Adipocyte (in vitro differentiated cells): ENCODE measurements at places on chromosomes 6 and 20.
A peak's percentile ranks its signal among the peaks of the same experiment; 100 is the strongest.

GRCh38 chr6:139698526-139699176 is 324.2 kb upstream of the CITED2 start:
- peak; percentile 66 for DNase-seq

GRCh38 chr20:39468703-39469102 is 506.6 kb downstream of the DHX35 start:
- DNase-seq = no peak

- DNase-seq = peak; percentile 93
Observed at GRCh38 chr6:31441365-31442267, 38.2 kb downstream of the MICA start.

DNA sequence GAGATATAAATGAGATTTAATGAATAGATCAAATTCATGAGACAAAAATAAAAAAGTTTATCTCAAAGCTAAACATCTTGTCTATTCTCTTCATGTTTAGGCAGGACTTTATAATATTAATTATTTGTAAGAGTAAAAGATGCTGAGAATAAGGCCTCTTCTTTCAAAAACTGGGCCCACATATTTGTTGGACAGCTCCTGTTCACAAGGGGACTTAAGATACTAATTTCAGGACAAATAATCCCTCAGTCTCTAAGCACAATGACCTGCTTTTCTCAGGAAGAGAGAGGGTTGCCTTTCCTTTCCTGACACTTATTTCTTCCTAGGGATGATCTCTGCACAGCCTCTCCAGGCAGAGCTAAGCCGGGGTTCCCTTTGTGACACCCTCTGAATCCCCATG is 43.3 kb downstream of the NOX3 start:
- DNase-seq = peak; percentile 25

DNA sequence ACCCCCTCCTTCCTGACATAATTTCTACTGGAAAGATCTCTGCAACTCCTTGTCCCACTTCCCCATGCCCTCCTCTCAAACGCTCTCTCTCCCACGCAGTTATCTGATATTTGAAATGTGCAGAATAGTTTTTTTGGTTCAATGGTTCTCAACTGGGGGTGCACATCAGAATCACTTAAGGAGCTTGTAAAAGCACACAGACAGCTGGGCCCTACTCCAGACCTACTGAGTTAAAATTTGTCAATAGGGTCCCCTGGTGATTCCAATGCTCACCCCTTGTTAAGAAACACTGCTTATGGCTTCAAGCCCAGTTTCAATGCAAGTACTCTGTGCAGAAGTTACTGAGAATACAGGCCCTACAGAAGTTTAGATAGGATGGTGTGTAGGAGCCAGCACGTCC is 45.2 kb upstream of the KCNK16 start:
- DNase-seq = no peak

GRCh38 chr6:5466281-5467136 is 205.2 kb downstream of the FARS2 start:
- peak; percentile 66 for DNase-seq

- no peak for DNase-seq
Observed at GRCh38 chr6:92635553-92636153, 783.7 kb downstream of the EPHA7 start.

DNA sequence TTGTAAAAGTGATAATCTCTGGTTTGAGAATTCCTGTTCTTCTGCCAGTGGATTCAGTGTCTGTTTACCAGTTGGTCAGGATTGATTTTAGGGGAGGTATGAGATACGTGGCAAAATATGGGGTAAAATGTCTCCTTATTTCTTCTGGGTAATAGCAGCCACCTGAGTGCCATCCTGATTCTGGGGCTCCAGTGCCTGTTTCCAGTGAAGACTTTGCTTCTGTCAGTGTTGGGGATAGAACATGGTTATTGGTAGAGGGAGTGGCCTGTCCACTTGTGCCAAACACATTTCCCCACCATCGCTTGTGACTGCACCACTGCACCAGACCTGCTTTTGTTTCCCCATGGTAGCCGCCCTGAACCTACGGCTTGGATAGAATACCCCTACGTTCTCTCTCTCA is 15.7 kb downstream of the PANK2 start:
- no peak for DNase-seq

- no peak for DNase-seq
Observed at GRCh38 chr20:1377341-1377871, 15.4 kb downstream of the FKBP1A start.

GRCh38 chr6:157233156-157233555 is 90.2 kb downstream of the TMEM242 start:
- DNase-seq = no peak

DNA sequence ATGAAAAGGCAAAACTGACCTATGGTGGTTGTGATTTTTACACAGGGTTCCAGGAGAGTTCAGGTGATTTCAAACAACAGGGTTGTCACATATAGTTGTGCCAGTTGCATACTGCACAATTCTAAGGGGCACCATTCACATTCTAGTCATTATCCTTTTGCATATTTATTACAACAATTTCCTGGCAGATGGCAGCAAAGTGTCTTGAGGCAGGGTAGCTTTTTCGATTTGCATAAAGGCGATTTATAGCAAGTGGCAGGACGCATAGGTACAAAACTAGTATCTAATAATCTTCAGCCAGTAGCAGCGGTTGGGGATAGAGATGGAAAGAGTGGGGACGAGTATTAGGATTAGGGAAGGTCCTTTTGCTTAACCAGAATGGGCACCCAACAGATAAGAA is 46.5 kb upstream of the TRAF3IP2 start:
- DNase-seq = no peak

- no peak for DNase-seq
Observed at GRCh38 chr20:47533518-47534062, 31.9 kb downstream of the NCOA3 start.

- peak; percentile 41 for DNase-seq
Observed at GRCh38 chr6:166907871-166908806, 48.2 kb downstream of the RNASET2 start.

DNA sequence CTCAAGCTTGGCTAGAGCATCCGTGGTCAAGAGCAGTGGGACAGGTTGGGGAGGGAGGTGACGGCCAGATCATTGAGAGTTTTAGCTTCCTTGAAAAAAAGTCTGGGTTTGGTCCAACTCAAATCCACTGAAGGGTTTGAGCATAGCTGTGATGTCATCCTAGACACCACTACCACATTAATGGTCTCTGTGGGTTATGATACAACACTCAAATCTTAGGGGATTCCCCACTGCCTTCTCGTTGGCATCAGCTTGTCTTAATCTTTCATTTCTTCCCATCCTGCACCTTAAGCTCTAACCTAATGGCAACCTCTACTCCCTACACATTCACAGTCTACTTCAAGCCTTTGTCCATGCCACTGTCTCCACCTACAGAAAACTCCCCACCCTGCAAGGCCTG is 77.3 kb downstream of the BMP6 start:
- DNase-seq = no peak

DNA sequence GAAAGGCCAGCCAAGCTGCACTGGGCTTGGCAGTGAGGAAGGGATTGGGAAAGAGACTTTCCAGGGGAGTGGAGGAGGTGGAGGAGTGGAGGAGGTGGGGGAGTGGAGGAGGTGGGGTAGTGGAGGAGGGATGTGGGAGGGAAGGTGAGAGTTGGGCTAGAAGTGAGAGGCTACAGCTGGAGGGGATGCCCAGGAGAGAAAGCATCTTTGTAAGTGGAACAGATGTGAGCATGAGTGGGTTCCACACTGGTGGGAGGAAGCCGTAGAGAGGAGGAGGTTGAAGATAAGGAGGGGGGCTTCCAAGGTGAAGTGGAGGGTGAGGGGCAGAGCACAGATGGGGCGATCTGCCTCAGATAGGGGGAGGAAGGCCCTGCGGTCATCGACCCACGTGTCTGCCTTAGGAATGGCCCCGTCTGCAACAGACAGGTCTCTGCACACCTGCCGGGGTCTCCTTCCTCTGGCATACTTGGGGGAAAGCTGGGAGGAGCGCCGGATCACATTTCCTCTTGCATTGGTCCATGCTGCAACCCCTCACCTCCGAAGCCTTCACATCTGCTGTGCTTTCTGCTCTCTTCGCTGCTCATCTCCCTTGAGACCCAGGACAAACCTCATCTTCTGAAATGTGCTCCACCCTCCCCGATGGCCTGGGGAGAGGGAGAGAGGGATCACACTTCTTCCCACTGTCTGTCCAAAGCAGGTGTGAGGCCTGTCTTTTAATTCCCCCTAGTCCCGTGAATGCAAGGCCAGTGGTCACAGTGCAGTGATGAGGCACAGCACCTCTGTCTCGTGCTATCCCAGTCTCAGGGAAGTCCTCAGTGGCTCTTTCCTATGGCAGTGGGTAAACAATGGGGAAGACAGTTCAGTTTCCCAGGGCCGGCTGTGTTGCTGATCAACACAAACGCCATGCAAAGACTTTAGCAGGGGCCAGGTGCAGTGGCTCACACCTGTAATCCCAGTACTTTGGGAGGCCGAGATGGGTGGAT is 48.6 kb upstream of the SNX9 start:
- DNase-seq = no peak

DNA sequence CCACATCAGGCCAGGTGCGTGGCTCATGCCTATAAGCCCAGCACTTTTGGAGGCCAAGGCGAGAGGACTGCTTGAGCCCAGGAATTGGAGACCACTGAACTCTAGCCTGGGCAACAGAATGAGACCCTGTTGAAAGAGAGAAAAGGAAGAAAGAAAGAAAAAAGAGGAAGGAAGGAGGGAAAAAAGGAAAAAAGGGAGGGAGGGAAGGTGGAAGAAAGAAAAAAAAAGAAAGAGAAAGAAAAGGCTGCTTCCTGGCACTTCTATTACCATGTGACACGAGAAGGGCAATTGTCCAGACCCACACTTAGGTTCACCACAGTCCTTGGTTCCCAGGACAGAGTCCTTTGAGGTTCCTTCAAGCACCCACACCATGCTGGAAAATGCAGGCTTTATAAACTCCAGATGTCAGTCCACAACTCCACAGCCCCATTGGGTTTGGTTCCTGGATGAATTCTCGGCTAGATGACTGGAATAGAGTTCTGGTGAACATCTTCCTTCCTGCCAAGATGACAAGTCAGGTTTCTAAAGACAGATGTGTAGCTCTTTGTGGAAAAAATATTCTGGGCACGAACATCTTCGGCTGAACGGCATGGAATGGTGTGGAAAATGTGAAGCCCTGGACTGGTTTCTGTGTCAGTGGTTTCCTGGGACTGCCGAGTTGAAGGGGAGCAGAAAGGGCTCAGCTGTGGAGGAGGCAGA is 32.5 kb downstream of the NT5E start:
- DNase-seq = peak; percentile 48

- peak; percentile 64 for DNase-seq
Observed at GRCh38 chr6:52994031-52994838, 849 bp downstream of the GSTA4 start.

DNA sequence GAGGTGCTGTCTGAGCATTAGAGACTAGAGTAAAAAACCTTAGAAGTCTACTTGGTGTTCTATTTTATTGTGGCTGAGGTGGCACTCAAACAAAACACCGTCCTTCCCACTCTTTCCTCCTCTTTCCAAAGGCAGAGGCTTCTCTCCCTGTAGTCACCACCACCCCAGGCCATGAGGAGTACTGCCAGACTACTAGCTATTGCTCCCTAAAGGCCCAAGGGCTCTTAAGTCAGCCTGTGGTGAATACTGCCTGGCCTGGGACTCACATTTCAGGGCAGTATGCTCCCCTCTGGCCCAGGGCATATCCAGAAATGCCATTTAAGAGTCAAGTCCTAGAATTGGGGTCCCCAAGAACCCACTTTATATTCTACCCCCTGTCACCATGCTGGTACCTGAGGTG is 309.7 kb upstream of the IMPG1 start:
- DNase-seq = no peak

- DNase-seq = no peak
Observed at GRCh38 chr6:24356310-24356973, 1.4 kb downstream of the DCDC2 start.

GRCh38 chr6:162056745-162057144 is 670.8 kb downstream of the PRKN start:
- DNase-seq = peak; percentile 3

GRCh38 chr20:12827816-12828385 is 180.9 kb upstream of the SPTLC3 start:
- no peak for DNase-seq

- DNase-seq = no peak
Observed at GRCh38 chr20:3614466-3614865, 48.7 kb downstream of the GFRA4 start.

- DNase-seq = peak; percentile 79
Observed at GRCh38 chr20:8527998-8528723, 396.1 kb downstream of the PLCB1 start.

DNA sequence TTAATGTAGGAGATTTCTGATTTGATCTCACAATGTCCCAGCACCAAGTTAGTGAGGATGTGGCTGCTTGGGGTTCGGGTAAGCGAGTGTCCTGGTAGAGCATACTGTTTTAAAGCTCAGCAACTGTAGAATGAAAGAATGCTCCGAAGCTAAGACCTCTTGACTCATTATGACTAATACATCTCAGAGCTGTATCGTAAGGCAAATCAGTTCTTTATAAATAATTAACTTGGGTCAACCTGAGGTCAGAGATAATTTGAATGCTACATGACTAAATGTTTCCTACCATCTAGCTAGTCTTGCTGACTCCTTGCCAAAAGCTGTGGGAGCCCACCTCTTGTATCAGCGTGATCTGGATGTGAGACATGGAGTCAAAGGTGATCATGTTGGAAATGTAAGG is 128.8 kb upstream of the PDE7B start:
- peak; percentile 63 for DNase-seq

DNA sequence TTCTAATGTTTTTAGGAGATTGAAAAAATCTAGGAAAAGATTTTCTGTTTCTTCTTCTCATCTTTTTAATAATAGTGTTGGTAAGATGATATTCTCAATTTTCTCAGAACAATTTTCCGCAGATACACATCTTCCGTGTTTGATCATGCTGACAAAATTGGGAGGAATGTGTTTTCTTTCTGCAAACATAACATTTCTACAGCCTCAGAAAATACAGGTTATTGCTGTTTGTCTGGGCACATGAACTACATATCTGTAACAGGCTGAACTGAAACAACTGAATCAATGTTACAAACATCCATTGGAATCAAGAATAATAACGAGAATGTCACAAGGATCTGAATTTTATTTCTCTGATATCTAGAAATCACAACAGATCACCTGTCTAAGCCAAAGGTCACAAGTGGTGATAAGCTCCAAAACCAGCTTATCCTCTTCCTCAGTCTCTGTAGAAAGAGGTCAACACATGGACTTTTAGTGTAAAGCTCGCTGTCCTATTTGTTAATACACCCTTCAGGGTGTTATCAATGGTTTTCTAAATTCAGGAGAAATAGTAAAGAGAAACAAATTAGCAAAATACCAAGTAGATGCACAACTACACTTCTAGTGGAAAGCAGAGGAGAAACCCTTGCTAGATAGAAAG is 197.3 kb upstream of the MARCKS start:
- DNase-seq = no peak

DNA sequence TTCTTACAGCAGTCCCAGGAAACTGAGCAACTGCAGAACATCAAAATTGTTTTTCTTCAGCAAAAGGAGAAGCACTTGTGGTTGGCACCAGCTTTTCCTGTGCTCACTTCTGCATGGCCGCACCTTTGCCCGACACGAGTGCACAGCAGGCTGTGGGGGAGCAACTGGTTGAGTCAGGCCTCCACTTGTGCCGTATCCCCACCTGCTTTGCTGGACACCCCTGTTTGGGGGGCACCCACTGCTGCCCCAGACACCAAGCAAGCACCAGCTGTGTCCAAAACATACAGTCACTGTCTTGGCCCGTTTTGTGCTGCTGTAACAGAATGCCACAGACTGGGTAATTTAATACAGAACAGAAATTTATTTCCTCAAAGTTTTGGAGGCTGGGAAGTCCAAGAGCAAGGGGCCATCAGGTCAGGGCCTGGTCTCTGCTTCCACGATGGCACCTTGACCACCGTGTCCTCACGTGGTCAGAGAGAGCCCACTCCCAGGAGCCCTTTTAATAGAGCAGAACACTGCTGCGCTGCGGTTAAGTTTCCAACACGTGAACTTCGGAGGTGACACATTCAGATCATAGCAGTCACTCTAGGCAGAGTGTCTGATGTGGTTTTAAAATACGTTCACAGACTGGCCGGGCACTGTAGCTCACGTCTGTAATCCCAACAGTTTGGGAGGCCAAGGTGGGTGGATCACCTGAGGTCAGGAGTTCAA is 8.7 kb upstream of the GMEB2 start:
- DNase-seq = no peak
